ENCODE measurements at places on chromosomes 7 and 10. TPM values are rescaled to one million over a fixed set of nuclear protein-coding genes. Genes with fewer than 3 reads are reported as not detected.

MYOZ1 gene
- not detected for total RNA-seq

PON3 gene
- not detected for total RNA-seq

WNT8B gene
- total RNA-seq = not detected

CCDC186 gene
- total RNA-seq = 10.0 TPM

SH2B2 gene
- total RNA-seq = 1.7 TPM

ZNF138 gene
- total RNA-seq = 7.0 TPM

WDFY4 gene
- total RNA-seq = not detected

CPA2 gene
- not detected for total RNA-seq

HMX2 gene
- 0.10 TPM for total RNA-seq

GRCh38 chr10:23081221-23081750 is 14.1 kb upstream of the MSRB2 start:
- DNase-seq = peak; percentile 37

DNA sequence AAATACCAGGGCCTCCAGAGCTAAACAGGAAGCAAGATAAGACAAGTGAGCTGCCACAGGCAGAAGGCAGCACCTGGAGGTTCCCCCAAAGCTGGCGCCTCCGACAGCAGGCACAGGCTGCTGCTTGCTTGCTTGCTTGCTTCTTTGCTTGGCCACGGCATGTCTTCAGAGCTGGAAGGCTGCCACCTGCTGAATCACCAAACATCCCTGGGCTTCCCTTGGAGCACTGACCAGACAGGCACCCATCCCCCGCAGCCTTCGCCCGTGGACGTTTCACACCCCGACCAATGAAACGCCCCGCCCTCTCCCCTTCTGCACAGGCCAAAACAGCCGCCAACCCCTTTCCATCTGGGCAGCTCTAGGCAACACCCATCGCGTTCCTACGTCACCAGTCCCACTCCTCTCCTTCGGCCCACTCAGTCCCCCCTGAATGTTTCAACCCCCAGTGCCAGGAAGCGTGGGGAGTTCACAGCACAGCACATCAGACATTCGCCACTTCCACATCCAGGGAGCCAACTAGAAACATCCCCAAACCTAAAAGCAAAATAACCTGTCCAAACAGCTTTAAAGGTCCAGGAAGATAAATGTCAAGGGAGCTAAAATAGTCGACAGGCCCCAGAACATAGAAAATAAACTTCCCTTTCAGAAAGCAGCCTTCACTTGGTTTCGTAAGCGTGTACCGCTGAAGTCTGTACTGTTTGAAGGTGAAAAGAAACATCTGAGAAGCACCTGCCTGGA is 1.6 kb downstream of the SGMS1 start:
- DNase-seq = peak; percentile 90

DNA sequence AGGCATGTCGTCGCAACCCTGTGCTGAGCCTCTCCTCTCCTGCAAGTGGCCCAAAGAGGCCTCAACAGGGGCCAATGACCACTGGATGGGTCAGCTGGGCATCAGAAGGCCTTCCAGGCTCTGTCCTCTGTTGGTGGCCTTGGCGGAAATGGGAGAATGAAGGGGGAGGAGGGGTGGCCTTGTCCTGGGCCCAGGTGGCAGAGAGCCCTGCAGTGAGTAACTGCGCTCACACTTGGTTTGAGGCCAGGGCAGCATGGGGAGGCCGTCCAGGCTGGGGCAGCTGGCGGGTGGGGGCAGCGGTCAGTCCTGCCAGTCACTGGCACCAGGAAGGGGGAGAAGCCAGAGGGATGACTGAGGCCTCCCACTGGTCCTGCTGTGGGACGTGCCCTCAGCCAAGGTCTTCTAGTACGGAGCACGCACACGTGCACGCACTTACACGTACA is 59.8 kb downstream of the LHPP start:
- no peak for DNase-seq

DNA sequence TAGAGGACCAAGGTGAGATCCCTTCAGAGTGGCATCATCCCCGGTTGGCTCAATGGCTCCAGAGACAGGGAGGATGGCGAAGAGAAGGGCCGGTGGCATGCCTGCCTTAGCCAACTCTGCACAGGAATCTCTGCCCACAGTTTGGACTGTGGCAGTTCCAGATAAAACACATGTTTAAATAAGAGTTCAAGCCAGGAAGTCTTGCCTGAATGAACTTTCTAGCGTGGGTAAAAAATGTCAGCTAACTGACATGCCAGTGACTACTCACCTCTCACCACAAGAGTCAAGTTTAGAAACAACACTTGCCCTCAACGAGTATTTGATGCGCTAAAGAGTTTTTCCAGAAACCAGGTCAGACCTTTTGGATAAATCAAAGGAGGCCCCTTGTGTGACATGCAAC is 3.0 kb downstream of the NOD1 start:
- DNase-seq = no peak

- no peak for DNase-seq
These were observed 10.8 kb upstream of the PPP1R3C start for GRCh38 chr10:91643700-91644099.

GRCh38 chr7:2014391-2015241 is 218.1 kb downstream of the MAD1L1 start:
- no peak for DNase-seq

DNA sequence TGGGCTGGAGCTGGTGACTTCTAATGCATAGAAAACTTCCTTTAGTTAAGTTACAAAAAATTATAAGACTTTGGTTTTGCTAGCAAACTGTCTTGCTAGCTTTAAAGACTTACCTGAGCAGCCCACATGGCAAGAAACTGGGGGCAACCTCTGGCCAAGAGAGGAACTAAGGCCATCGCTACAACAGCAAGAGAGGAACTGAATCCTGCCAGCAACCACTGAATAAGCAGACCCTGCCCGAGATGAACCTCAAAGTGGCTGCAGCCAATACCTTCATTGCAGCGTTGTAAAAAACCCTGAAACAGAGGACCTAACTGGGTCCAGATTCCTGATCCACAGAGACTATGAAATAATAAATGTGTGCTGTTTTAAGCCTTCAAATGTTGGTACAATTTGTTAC is 54.6 kb upstream of the STARD3NL start:
- no peak for DNase-seq

- DNase-seq = no peak
These were observed 247 bp downstream of the PARD3 start for GRCh38 chr10:34814913-34815184.

DNA sequence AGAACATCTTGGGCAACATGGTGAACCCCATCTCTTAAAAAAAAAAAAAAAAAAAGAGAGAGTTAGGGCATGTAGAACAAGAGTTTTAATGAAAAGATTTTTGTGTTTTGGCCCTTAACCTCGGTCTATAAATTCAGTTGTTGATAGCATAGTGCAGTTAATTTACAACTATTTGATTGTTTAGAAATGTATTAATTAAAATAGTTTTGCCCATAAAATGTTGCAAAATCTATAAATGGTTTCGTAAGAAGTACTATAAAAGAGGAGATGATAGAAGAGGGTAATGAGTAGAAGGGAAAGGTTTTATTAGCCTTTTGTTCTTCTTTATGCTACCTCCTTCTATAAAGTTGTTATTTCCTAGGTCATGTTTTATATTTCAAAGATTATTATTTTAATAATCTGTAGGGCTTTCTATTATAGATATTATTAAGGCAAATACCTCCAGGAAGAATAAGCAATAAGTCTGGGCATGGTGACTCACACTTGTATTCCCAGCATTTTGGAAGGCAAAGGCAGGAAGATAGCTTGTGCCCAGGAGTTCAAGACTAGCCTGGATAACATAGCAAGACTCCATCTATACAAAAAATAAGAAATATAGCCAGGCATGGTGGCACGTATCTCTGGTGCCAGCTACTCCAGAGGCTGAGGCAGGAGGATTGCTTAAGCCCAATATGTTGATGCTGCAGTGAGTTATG is 73.3 kb downstream of the MCU start:
- no peak for DNase-seq

GRCh38 chr7:151796091-151796870 is 80.6 kb downstream of the PRKAG2 start:
- DNase-seq = peak; percentile 71

DNA sequence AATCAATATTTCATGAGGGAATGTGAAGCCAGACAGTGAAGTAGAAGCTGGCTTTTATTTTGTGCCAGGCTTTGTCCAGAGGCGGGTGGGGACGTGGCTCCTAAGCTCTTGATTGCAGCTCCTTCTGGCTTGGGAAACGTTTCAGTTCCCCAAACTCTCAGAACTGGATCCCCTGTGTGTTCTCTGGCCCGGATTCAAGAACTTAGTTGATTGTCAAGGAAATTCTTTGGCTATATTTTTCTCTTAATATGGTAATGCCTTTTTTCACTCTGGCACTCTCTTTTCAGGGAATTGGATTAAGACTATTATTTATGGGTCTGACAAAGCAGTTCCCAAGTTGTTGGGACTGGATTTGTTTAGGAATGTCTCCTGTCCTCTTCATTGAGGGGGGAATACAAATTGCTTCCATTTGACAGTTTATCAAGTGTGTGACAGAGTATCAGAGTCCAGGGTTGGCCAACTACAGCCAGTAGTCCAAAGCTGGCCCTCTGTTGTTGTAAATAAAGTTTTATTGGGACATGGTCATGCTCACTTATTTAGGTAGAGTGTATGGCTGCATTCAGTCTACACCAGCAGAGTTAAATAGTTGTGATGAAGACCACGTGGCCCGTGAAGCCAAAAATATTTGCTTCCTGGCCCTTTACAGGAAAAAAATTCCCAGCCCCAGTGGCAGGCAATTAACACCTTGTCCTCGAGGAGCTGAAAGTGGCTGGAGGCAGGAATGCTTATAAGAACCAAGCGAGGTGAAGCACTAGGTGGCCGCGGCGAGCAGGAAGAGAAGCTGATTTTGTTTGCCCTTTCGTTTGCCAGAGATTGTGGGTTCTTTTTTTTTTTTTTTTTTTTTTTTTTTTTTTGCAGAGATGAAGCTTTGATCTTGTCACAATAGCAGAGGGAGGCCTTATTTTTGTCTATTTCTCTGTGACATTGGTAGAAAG is 34.3 kb downstream of the HTRA1 start:
- DNase-seq = peak; percentile 61

- no peak for DNase-seq
These were observed 35.4 kb upstream of the FAM180A start for GRCh38 chr7:135784013-135784412.

DNA sequence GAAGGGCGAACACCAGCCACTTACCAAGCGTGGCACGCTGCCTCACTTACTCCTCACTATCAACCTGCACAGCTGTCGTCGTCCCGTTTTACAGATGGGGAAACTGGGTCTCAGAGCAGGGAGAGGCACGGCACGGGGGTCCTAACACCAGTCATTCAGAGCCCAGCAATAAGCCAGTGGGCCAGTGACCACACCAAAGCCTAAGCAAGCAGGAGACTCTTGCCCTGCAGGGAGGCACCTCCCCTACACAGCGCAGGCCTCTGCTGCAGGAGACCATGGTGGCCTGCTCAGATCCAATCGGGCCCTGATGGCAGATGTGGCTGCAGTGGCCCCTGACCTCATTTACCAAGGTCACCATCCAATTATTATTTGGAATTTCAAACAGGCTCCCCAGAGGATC is 4.8 kb downstream of the SLIT1 start:
- no peak for DNase-seq

DNA sequence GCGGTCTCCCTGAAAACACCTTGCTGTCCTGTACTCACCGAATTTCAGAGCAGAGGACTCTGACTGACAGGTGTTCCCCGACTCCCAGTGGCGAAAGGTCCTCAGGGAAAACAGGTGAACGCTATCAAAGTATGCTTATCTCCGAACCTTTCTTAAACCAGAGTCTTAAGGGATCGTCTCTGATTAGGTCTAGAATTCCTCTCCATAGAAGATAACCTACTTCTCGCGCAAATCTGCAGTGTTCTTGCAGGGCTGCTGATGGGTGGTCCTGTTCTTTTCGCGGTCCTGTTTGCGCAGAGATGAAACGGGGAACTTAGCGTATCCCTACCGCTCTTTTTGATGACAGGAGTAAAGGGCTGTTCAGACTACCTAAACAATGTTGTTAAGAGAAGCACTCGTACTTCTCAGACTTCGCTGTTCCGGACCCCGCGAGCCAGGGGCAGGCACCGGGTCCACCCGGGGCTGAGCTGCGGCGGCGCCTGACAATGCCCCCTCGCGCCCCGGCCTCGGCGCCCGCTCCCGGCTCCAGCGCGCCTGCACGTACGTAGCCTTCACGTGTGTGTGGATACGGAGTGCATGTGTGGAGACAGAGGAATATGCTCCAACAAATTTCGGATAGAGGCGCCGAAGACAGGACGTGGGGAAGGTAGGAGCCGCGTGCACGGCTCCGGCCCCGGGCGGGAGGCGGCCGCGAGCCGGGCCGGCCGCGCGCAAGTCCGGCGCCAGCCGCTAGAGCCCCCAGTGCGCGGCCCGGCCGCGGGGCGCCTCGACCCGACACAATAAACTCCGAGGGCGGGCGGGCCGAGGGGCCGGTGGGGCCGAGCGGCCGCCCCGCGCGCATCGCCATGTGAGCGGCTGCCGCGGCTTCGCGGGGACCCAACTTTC is 766 bp upstream of the ZMYND11 start:
- DNase-seq = peak; percentile 48
